Globus pallidus (tissue), 1 donor: ENCODE measurements at places on chromosomes 4 and X.

DNA sequence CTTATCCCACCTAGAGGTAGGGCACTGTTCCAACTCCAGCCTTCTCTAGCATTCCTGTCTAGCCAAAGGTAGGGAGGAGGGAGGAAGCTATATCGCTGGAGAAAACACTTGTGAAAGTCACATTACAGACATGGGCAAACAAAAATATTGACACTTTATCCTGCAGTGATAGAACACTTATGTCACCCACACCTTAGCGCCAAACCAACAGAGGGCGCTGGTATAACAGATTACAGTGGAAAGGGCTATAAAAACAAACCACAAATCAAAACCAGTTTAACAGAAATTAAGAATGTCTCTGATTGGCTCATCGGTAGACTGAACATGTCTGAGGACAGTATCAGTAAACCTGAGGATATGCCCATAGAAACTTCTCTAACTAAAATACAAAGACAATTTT is 451.3 kb downstream of the TLL1 start:
- DNase-seq, result no peak

GRCh38 chr4:159248384-159249178 is 145.7 kb downstream of the RAPGEF2 start:
- DNase-seq, result peak; percentile 89

DNA sequence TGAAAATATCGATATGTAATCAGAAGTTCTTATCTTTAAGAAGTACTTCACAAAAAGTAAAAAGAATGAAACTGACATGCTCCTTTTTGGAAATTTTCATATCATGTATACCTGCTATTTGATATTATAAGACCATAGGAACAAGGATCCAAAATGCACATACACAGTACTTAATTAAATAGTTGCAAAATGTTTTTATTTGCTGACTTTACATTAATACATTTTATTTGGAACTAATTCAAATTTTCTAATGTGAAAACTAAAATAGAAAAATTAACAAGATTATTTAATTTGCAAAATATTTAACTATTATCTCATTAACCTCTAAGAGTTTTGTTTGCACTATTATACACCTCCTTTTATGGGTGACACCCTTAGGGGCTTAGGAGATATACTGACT is 155.0 kb downstream of the TRAM1L1 start:
- no peak for DNase-seq

GRCh38 chr4:102163404-102164140 is 181.7 kb downstream of the SLC39A8 start:
- DNase-seq, result no peak

- peak; percentile 8 for DNase-seq
Observed at GRCh38 chr4:165058666-165059065, 5.0 kb downstream of the TRIM75 start.
